ENCODE measurements at places on chromosomes 5 and 9.

GRCh38 chr5:82160948-82161347 is 117.2 kb downstream of the RPS23 start:
- DNase-seq: no peak

DNA sequence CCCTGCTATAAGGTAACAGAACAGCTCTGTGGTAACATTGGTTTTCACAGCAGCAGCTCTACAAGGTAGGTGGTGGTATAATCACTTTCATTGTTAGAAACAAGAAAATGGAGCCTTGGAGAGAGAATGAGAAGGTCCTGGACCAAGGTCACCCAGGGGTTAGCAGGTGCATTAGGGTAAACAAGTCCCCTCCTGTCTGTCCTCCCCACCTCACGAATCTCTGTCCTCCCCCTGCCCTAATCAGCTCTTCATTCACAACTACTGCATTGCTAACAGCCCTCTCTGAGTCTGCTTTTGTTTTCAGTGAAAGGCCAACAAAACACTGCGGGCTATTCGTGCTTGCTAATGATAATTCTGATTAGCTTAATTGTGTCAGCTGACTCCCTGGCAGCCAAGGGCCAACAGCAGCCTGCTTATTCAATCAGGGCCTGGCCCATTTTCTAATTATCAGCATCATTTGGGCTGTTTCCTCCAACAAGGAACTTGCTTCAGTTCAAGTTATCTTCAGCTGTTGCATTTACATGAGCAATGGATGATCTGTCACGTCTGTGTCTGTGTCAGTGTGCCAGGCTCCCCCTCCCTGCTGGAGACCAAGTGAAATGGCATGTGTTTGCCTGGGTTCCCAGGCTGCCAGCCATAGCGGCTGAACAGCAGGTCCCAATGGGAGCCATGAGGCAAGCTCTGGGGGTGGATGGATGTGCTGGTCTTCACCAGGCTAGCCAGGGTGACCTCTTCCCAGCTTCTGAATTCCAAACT is 56.7 kb upstream of the EQTN start:
- no peak for DNase-seq

DNA sequence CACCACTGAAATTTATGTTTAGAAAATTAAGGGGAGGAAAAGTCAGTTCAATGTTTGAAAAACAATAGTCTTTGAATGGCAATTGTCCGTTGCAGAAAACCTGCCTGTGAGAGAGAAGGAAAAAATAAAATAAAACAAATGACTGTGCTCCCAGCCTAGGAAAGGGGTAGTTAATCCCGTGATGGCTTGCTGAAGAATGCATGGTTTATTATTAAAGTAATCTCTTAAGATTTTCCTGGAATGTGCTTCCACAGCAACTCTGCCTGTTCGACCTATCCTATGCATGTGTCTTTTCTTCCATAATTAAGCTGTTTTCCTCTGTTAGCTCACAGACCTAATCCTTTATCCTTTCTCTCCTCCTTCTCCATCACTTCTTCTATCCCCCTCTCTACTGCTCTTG is 2.4 kb upstream of the DAB2 start:
- DNase-seq: no peak

DNA sequence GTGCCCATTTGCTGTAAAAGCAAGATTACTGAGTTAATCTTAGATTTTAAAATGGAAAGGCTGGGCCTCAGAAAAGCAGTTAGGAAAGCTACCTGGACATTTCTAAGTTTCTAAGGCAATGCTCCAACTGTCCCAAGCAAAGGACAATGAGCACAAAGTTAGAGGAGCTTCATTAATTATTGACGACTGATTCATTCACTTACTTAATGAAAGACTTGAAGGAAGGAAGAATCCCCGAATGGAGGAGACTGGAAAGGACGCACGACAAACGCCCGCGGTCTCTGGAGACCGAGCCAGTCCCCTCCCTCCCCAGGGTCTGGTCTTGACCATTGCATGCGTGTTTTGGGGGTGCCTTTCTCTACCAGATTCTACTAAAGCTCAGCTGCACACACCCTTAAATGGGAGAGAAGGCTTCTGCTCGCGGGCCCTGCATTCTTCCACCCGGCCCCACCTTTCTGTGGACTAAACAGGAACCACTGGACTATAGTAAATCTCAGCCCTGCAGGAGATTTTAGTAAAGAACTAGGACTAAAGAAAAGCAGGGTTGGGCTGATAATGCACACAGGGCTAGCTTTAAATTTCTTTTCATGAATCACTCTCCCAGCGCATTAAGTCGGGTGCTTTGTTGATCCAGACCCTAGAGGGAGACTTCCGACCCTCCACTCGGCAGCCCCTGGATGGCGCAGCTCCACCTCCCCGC is 44.8 kb downstream of the CTSL start:
- DNase-seq: peak; percentile 8

DNA sequence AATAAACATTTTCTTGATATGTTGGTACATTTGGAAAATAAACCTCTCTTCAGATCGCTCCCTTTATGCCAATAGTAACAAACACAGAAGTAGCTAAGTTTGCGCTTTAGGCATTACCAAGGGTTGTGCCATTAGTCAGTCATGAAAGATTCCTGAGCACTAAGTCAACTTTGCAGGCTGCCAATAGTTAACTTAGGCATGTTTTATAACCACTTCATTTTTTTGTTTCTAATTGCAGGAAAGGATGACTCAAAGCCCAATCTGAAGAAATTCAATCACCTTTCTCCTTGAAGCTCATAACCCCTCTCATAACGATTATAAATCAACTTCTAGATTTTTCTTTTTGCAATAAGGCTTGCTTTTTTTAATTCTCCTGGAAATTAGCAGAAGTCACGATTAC is 517.0 kb downstream of the AGTPBP1 start:
- DNase-seq: peak; percentile 10

- no peak for DNase-seq
Observed at GRCh38 chr5:15991586-15991985, 188.0 kb downstream of the MARCHF11 start.

DNA sequence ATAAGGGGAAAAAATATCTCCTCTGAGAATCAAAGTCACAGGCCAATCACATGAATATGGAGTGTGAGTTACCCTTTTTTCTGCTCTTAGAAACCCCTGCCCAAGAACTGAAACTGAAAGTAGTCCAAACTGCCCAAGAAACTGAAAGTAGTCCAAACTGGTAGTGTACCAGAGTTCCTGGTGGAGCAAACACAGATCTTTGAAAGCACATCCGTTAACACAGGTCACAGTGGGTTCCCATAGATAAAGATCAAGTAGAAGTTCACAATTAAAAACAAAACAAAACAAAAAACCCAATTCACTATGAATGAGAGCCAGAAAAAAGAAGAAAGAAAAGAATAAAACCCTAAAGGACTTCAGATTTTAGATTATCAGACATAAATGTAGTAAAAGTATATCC is 332.4 kb upstream of the EFNA5 start:
- peak; percentile 8 for DNase-seq

- DNase-seq: no peak
Observed at GRCh38 chr5:165057145-165057544, 1551.7 kb downstream of the MAT2B start.

DNA sequence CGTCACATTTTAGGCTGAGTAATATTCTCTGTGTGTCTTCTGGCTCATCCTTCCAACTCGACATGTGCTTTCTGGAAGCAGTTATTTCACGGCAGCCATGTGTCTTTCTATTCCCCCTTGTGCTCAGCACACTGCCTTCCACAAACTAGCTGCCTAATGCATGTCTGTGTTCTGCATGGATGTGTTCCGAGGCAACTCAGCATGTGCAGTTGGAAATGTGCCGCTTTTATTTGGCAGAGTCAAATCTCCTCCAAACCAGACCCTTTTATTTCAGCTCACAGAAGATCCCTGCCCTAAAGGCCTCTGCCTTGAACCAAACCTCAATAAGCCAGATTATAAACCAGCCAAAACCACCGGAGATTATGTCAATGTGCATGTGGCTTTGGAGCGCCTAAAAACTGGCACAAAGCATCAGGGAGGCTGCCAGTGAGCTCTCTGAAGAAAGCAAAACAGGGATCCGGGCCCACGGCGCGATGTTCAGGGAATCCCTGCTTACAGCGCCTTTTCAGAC is 360.2 kb downstream of the DEPDC1B start:
- no peak for DNase-seq

- no peak for DNase-seq
Observed at GRCh38 chr5:14209836-14210235, 66.7 kb downstream of the TRIO start.

GRCh38 chr5:179113945-179114641 is 53.9 kb downstream of the ZNF354C start:
- no peak for DNase-seq

GRCh38 chr5:127293373-127293772 is 2.8 kb downstream of the MEGF10 start:
- DNase-seq: no peak

DNA sequence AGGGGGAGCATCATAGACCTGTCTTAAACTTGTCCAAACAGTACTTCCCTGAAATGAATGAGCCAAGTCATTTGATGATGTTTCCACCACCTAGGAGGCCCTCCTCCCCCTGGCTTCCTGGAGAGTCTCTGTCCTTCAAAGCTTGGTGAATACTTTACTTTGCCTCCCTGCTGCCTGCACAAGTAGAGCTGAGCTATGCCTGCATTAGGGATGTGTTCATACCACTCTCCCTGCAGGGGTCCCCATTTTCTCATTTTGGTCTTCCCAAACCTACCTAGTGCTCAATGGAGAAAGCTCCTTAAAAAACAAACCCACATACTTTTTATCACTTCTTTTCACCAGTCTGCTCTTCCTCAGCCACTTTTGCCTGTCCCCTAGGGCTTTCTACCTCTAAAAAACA is 7.7 kb downstream of the CCNI2 start:
- peak; percentile 31 for DNase-seq

DNA sequence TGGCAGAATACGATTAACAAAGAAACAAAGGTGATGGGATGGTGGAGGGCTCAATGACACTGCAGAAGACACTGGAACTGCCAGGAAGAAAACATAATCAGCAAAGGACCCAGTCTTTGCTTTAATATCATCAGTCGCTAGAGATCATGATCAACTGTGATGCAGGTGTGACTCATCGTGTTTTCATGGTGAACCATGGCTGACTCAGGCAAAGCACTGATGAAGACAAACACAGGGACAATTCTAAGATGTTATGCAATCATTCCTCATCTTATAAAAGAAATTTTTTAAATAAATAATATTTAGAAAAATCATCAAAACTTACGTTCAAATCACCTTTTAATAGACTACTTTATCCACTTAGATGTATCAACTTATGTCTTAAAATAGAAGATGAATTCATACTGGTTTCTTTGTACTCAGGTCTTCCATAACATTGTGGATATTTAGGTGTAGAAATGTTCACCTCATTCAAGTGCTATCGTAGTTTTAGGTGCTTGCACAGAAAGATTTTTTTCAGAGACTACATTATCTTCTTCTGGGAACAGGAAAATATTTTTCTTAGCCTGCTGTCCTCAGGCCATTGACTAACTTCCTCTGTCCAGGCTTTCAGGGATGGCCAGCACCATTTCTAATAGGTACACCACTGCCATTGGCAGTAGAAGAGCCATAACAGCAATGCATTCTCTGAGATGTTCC is 673.4 kb upstream of the MEF2C start:
- DNase-seq: peak; percentile 45

- no peak for DNase-seq
Observed at GRCh38 chr9:136244969-136245218, 718 bp downstream of the QSOX2 start.

DNA sequence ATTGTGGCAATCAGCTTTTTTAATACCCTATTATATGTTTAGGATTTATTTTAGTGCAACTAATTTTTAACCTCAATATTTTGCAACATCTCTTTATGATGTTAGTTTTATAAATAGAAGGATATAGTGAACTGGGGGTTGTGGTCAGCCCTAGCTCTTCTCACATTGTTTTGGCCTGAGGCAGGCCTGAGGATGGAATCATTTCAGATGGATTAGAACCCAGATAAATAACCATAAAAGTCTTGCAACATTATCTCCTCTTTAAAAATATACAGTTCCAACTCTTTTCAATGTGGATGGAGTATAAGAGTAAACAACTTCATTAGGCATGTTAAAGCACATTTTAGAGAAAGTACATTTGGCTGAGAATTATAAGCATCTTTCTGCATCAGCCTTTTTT is 522.7 kb downstream of the NR2F1-AS1 start:
- DNase-seq: no peak

GRCh38 chr5:142853682-142854081 is 83.5 kb downstream of the ARHGAP26 start:
- no peak for DNase-seq

DNA sequence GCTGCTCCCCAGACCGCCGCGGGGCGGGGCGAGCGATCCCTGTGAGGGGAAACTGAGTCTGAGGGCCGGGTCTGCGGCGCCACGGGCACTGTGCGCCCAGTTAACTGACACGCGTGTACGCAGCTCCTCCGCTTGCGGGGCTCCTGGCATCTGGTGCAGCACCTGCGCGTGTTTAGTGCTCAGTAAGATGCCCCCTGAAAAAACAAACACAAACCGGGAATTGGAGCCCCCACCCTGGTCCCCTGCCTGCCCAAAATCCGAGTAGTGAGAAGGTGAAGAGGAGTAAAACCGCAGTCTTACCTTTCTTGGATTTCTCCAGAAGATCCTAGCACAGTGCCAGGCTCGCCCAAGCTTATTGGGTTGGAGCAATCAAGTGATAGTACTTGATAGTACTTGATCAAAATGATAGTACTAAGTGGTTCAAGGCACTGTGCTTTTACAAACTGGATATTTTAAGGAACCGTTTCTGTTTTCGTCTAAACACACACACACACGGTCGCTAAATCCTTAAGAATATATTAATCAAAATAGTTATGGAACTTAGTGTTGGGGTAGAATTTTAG is 2.7 kb upstream of the TRAF1 start:
- DNase-seq: no peak

DNA sequence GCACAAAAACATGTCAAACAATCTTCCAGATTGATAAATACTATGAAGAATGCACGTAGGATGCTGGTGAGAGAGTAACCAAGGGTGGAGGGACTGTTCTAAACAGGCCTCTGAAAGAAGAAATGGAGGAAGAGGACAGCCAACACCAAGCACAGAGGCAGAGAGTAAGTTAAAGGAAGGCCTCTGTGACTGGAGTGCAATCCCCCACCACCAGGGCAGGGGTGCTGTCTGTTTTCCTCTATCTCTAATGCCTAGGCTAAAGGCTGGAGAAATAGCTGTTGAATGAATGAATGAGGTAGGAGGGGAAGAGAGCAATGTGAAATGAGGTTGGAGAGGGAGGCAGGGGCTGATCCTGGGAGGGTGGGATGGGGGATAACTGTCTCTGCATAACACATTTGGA is 88.9 kb downstream of the ANKRD55 start:
- DNase-seq: no peak
